ENCODE measurements at places on chromosomes 12 and 14. TPM values are rescaled to one million over a fixed set of nuclear protein-coding genes. Genes with fewer than 3 reads are reported as not detected.
A peak's percentile ranks its signal among the peaks of the same experiment; 100 is the strongest.

DNA sequence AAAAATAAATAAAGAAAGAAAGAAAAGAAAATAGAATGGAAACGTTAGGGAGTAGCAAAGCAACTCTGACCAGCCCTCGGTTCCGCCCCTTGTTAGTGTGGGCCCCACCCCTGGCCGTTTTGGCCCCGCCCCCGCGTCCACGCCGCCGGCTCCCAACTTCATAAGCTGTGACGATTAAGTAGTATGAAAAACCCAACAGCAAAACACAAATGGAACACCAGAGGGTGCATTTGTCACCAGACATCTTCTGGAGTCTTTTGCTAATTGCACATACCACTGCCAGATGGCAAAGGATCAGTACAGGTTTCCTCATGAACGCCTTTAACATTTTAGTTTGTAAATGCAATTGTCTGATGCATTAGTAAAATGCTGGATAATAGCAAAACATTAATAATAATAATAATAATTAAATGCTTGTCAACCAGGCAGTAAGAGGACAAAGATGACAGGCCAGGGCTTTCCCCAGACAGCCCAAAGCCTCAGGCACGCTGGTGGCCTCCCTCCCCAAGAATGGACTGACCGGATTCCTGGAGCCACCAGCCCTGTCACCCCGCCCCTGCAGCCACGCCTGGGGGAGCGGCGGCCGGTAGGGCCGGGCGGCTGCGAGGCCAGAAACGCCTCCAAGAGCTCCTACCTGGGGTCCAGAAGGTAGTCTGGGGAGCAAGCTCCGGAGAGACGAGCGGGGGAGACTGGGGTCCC lies 23.6 kb downstream of the HSP90AA1 start:
- DNase-seq: peak; percentile 81

GRCh38 chr14:63045234-63045611 lies at the start of gene KCNH5:
KCNH5 (minus strand) TSS chr14:63045458; CDS start chr14:63045186, 272 bp downstream.
- no peak for DNase-seq

Gene OR8S1
- polyA plus RNA-seq: not detected

Gene GPRC5A
- polyA plus RNA-seq: 8.5 TPM
